CD4-positive, alpha-beta T cell treated with Interleukin-15 for 1 hour (primary cell): ENCODE measurements at places on chromosomes 2 and 18.

DNA sequence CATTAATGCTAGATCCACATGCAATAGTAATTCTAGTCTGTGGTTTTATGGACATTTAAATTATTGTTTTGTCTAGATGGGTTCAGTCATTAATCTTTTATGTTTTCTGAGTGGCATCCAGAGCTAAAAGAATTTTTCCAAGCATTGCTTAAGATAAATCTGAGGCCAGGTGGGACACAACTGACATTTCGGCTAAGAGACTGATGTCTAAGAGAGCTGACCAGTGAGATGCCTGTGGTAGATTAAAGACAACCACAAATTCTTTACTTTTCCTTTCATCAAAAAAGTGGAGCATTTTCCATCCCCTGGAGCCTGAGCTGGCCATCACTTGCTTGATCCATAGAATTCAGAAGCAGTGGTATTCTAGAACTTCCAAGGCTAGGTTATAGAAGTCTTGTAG, 182.2 kb downstream of the NRP2 start:
- DNase-seq = no peak

DNA sequence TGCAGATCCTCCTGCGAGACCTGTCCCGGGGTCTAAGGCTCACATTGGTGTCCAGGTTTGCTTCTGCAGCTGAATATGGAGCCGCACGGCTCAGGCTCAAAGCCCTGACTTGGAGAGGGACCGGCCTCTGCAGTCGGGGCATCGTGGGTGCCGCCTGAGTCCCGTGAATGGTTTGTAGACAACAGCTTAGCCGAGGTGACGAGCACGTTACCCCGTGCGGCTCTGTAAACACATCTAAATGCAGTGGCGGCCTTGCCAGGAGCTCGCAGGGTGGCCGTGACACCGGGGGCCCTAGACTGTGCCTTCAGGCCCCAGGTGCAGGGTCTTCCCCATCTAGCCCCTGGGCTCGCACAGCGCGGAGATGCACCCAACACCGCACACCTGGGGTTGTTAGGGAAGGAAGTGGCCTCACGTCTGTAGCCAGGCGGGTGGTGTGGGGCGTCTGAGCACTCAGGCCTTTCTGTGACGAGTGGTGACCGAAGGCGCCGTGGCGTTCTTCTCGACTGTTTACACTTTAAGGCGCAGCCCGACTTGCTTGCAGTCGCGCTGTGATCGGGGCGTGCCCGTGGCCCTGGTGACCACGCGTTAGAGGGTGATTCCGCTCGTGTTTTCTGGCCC, 91.6 kb downstream of the NFATC1 start:
- no peak for DNase-seq

DNA sequence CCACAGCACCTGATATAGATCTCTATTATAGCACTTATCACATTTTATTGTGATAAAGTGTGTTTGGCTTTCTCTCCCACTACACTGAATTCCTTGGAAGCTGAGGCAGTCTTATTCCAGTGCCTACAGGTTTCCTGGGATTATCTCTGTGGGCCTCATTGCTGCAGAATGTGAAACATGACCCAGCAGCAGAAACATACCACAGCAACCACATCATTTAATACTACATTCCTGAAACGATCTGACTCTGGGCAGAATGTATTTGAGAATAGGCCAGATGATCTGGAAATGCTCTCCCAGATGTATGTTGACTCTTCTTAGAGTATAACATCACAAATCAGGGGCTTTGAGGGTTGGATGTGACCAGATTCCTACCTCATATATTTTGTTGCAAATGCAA, 323.5 kb upstream of the TANK start:
- DNase-seq = no peak

DNA sequence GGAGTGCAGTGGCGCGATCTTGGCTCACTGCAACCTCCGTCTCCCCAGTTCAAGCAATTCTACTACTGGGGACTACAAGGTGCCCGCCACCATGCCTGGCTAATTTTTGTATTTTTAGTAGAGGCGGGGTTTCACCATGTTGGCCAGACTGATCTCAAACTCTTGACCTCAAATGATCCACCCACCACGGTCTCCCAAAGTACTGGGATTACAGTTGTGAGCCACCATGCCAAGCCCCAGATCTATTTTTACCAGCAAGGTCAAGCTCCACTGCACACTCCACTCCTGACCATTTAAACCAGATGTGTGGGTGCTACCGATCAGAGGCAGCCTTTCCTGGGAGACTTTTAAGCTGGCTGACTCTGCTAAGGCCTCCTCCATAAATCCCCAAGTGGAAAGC, 67.5 kb upstream of the CD226 start:
- no peak for DNase-seq

DNA sequence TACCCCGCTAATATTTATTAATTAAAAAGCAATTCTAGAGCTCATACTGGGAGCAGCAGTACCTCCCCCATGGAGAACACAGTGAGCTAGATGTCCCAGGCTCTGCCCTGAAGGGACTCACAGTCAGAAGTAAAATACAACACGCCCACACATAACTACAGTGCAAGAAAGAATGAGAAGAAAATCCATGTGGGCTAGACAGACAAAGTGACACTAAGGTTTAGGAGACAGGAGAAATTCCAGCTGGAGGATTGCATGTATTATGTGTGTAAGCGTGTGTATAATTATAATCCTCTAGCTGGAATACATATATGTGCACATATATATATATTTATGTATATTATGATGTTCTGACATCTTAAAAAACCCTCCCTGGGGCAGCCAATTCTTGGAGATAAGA, 15.7 kb downstream of the SOWAHC start:
- no peak for DNase-seq

GRCh38 chr2:157363612-157364101, 38.0 kb upstream of the ERMN start:
- no peak for DNase-seq

GRCh38 chr18:63836456-63836855, 51.0 kb upstream of the SERPINB2 start:
- DNase-seq = no peak

- DNase-seq = no peak
Observed at GRCh38 chr2:71190656-71191569, 36.0 kb downstream of the PAIP2B start.

- peak; percentile 55 for DNase-seq
Observed at GRCh38 chr2:236536727-236537398, 32.8 kb upstream of the ACKR3 start.

DNA sequence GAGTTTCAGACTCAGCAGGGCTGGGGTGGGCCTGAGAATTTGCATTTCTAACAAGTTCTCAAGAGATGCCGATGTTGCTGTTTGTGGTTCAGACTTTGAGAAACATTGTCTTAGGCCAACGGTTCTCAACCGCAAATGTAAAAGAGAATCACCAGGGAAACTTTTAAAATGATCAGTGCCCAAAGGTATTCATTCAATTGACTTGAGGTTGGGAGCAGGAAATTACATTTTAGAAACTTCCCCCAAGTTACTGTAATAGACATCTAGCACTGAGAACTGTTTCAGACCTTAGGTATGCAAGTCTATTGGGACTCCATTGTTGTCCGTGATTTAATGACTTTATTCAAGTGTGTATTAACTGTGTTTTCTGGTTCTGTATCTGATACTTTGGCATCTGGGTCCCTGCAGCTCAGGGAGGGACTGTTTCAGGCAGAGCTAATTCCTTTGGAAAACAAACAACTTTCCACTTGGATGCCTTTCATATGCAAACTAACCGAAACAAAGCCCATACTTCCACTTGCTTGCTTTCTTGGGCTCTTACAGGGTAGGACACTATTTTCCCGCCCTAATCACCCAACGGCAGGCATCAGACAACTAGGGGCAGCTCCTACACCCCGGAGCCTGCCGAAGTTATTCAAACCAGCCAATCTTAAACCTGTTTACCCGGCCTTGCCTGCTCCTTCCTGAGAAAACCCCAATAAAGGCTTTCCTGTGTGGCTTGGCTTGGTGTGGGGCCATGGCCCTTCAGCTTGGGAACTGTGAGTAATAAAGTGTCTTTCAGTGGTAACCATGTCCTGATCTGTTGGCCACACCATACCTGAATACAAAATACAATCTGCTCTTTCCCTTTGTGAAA, 97.6 kb downstream of the POLE4 start:
- DNase-seq = no peak

- DNase-seq = no peak
Observed at GRCh38 chr2:168566974-168567665, 111.0 kb downstream of the CERS6 start.

- DNase-seq = no peak
Observed at GRCh38 chr2:166084301-166084700, 43.5 kb downstream of the SCN1A start.

DNA sequence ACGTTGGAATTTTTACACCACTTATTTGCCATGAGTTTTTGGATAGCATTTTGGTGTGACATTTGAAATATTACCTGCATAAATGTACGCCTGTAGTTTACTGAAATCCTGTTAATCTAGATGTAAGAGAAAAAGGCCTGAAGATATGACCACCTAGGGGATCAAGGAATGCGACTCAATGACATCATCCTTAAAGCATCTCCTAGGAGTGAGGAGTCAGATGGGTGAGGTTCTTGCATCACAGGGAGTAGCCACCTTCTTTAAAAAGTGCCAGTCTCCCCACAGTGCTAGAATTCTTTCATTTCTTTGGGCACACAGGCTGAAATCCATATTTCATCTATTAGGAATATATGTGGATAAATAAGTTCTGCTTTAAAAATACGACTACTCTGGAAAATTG, 34.5 kb downstream of the ADCYAP1 start:
- no peak for DNase-seq

- DNase-seq = no peak
Observed at GRCh38 chr2:239873656-239874635, 151.2 kb downstream of the NDUFA10 start.

DNA sequence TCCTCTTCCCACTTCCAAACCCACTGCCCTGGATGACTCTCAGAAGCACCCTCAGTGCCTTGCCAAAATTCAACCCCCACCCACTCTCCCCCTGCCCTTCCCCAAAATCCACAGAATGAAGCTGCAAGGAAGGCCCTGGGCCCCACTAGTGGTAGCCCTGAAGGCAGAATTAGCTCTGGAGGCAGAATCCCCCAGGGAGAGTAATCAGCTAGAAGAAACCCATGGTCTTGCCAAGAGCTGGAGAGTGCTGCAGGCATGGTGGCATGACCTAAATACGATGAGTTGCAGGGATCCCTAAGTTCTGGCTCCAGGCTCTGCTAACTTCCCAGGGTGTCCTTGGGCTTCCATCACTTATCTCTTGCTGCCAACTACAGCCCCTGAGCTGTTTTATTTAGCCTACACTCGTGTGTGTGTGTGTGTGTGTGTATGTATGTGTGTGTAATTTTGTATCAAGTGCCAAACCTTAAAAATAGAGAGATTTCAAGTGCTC, 7.9 kb downstream of the GAD1 start:
- no peak for DNase-seq

DNA sequence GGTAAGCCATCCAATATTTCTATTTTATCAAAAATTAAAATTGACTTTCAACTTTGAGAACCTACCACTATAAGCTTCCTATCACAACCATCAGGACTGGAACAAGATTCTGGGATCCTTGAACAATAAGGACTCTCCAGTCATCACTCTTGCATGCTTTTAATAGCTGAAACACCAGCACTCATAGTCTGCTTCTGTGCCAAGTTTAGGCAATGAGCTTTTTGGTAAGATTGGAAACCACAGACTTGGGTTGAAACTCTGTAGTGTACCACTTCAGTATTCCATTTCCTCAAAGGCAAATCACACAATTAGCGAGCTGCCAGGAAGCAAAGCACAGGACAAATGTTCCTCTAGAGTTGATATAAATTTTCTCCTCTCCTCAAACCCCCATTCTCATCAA, 1065.8 kb upstream of the SLC39A10 start:
- DNase-seq = no peak

DNA sequence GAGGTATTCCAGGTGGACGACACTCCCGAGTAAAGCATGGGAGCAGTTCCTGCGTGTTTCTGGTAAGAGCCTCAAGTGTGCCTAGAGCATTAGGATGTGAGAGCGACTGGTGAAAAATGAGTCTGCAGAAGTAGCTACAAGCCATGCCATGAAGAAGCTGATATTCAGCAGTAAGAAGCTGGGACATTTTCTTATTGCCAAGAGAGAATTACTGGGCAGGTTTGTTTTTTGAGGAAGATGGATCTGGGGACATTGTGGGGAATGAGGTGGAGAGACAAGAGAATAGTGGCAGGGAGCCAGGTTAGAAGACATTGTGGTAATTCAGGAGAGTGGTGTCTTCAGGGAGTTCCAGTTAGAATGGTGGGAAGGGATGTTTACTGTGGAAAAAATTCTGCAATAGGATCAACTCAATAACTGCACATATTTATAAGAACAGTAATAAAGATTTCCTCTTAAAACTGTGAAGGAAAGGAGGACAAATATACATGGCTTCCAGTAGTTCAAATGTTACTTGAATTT, 38.2 kb downstream of the CRIM1 start:
- no peak for DNase-seq

DNA sequence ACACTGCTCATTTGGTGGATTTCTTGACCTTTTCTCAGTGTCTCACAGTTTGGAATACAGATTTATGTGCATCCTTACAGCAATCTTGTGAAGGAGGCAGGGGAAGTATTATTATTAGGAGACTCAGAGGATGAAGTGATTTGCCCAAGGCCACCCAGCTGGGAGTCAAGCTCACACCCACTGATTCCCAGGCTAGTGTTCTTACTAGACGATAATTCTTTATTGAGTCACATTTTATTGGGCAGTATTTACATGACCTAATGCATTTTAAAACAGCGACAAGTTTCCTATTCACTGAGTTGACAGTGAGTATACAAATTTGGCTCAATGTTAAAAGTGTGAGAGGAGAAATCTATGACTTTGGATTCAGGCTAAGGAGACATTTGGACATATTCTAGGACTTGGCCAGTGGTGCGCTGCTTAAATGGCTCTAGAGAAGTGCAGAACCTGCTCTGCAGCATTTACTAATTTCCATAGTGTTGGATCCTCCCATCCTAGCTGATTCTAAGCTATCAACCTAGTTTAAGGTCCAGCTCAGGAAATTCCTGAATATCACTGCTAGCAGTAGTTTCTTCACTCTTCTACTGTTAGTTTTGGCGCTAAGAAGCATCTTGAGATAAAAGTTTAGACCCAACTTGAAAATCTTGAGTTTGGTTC, 199.3 kb downstream of the MTX2 start:
- no peak for DNase-seq

GRCh38 chr18:67241299-67241698, 275.2 kb downstream of the DSEL start:
- DNase-seq = no peak

- DNase-seq = no peak
Observed at GRCh38 chr18:78728784-78729467, 250.7 kb upstream of the SALL3 start.

DNA sequence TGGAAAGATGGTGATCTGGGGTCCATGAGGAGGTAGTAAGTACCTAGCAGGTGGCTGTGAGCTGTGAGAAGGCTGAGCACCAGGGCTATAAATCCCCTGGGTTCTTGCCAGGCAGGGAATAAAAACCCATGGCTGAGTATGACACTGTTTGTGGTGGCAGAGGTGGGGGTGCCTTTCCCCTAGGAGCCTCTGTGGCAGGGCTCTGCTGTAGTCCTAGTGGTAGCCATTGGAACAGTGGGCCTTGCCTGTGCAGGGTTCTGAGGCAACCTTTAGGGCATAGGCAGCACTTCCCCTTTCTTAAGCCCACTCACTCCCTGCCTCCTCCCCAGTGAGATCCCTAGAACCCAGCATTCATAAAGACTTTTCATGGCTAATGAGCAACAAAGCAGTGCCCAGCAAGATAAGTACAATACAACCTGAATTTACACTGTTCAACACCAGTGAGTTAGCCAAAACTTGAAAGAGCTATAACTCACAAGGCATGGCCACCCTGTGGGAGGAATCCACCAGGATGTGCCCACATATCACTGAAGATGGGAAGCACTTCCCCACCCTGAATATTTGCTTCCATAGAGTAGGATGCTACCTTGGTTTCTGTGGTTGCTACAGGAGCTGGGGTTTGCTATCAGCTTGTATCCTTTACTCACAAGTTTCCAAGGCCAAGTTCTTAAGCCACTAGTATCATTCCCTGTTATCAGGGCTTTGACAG, 100.9 kb upstream of the NEUROD1 start:
- no peak for DNase-seq
